Subcutaneous adipose tissue (tissue), 4 donors: ENCODE measurements at places on chromosomes 3 and 15. TPM values are rescaled to one million over a fixed set of nuclear protein-coding genes. Genes with fewer than 3 reads are reported as not detected.

The VPS8 gene
- total RNA-seq = 60.3 TPM

The EPHA6 gene
- 0.98 TPM for total RNA-seq

The TUBGCP5 gene
- 17.7 TPM for total RNA-seq

The CELSR3 gene
- total RNA-seq = 0.75 TPM

The DUOXA2 gene
- total RNA-seq = not detected

The IRAK2 gene
- total RNA-seq = 13.0 TPM

The IL16 gene
- total RNA-seq = 28.1 TPM

The SATB1 gene
- total RNA-seq = 24.4 TPM
